ENCODE measurements at places on chromosomes 3 and 15.

GRCh38 chr3:126156468-126156867, 23.9 kb downstream of the ALDH1L1 start:
- DNase-seq: peak; percentile 19

GRCh38 chr15:68900027-68900426, 30.3 kb upstream of the SPESP1 start:
- no peak for DNase-seq

- DNase-seq: no peak
Measured at GRCh38 chr3:108940166-108940565, 13.5 kb downstream of the GUCA1C start.

DNA sequence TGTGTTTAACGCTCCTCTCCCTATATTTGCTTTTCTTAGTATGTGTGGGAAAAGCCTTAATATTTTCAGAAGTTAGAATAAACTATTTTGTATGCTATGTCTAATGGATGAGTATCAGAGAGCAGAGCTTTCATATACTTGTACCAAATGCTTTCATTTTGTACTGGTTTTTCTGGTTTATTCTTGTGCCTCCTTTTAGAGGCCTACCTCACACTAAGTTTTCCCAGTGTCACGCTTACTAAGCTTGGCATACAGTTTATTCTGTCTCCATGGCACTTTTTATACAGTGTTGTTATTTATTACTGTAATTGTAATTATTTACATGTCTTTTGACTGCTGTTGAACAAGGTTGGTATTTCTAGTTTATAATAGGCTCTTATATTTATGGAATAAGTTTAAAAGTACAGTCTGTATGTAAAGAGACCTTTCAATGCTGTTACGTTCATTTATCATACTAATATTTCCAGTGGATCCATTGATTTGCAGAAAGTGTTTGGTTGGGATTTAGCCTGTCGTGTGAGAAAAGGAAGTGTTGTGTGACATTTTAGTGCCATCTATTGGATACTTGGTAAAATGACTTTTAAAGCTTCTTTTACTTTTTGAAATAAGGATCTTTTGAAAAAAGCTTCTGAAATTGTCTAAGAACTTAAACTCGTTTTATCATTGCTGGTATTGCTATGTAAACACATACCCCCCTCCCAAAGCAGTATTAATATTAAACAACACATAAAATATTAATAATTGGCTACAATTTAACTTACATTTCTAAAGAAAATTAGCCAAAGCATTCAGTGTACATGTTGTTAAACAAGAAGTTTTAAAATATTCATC, 5.2 kb upstream of the EBLN2 start:
- DNase-seq: peak; percentile 63

GRCh38 chr3:119762876-119763275, 19.0 kb upstream of the NR1I2 start:
- no peak for DNase-seq

DNA sequence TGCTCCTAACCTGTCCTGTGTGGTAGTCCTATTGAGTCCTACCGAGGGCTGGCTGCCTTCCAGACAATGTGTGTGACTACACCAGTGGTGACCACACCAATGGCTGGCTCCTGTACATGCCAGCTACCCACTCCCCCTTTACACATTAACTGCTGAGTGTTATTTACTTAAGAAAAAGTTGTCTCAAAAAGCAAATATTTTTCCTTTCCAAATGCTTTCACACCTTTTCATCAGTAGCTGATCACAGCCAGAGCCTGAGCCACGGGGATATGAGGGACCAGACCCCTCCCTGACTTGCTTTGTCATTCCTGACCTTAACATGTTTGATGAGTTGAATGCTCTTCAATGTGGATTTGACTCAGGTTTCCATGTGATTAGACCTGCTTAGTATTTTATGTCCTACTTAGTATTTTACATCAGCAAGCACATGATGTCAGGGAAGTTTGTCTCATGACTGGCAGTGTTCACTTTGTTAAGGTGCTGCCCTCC, 29.6 kb upstream of the GREM1 start:
- DNase-seq: peak; percentile 99

DNA sequence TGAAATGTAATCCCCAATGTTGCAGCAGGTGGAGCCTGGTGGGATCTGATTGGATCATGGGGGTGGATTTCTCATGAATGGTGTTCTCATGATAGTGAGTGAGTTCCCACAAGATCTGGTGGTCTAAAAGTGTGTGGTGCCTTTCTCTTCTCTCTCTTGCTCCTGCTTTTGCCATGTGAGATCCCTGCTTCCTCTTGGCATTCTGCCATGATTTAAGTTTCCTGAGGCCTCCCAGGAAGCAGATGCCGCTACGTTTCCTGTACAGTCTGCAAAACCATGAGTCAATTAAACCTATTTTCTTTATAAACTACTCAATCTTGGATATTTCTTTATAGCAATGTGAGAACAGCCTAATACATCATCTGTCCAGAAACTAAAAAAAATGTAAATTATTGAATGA, 298.3 kb downstream of the MEX3B start:
- DNase-seq: peak; percentile 69

DNA sequence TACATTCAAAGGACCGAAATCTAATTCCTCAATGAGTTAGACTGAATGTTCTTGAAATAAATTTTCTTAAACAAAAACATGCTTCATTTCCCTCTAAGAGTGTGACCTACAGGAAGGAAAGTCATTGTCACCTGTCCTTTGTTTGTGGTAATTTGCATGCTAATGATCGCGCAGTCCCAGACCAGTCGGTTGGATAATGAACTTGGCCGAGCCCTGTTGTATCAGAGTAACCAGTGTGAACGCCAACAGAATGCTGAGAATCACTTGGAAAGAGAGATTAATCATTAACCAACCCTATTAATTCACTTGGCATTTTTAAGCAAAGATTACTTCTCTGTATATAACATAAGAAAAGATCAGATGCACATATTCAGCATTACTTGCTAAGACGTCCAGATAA, 8.1 kb upstream of the ARNT2 start:
- no peak for DNase-seq

- no peak for DNase-seq
Measured at GRCh38 chr3:70112751-70113150, 113.2 kb downstream of the SAMMSON start.

- peak; percentile 79 for DNase-seq
Measured at GRCh38 chr3:9397906-9398699, 688 bp downstream of the SETD5 start.

GRCh38 chr3:73110530-73110929, 49.1 kb downstream of the EBLN2 start:
- DNase-seq: no peak

- DNase-seq: no peak
Measured at GRCh38 chr3:150388498-150389418, 19.3 kb upstream of the TSC22D2 start.

DNA sequence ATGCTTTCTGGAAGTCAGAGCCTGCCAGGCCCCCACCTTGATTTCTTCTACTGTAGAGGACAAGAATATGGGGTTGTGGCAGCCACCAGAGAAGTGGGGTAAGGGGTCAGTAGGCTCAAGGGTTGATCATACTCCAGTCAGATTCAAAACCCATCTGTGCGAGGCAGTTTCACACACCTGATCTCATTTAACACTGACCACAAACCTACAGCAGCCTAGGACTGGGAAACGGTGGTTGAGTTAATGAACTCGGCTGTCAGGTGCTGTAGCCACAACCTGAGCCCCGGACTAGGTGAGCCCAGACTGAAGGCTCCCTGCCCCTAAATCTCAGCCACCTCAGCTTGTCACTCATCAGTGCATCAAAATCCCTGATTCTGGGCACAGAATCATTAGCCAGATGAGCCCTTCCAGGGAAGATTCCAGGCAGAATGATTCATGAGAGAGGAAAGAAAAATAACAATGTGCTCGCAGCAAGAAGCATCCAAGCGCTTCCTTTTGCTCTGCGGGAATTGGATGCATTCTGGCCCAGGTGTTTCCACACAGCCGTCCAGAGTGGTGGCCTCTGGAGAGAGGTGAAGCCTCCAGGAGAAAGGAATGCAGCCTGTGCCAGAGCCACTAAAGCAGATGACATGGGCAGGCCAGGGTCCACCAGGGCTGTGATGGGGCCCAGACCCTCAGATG, 102.1 kb downstream of the SRGAP3 start:
- no peak for DNase-seq

GRCh38 chr3:120393243-120393642, 44.1 kb upstream of the LRRC58 start:
- DNase-seq: no peak

GRCh38 chr3:94285872-94286271, 223.0 kb downstream of the NSUN3 start:
- DNase-seq: peak; percentile 44

DNA sequence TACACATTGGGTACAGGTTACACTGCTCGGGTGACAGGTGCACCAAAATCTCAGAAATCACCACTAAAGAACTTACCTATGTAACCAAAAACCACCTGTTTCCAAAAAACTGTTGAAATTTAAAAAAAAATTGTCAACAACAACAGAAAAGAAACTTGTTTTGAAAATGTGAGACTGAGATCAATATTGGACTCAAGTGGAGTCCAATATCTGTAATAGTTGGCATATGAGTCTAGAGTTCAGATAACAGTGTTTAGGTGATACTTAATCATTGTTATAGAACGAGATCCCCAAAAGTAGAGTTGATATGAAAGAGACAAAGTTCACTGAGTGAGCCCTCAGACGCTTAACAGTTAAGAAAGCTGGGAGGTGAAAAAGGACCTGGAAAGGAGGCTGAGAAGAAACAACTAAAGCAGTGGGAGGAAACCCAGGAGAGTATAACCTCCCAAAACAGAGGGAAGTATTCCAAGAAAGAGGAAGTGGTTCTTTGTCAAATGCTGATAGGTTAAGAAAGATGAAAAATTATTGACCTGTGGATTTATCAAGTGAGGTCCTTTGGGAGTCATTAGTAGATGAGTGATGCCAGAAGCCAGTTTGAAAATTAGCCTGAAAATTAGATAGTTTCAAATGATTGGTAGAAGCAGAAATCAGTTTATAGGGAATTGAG, 388.6 kb upstream of the DPH6 start:
- DNase-seq: no peak

DNA sequence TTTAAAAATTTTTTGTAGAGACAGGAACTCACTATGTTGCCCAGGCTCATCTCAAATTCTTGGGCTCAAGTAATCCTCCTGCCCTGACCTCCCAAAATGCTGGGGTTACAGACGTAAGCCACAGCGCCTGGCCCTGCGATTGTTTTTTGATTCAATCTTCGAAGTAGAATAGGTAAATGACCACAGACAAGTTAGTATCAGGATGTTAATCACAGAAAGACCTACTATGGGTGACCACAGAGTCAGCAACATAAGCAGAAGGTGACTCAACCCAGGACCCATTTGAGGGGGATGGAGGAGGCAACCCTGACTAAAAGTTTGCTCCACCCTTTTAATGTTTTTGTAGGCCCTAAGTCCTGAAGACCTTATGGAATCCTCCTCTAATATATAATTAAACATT, 10.0 kb upstream of the USP3 start:
- no peak for DNase-seq

DNA sequence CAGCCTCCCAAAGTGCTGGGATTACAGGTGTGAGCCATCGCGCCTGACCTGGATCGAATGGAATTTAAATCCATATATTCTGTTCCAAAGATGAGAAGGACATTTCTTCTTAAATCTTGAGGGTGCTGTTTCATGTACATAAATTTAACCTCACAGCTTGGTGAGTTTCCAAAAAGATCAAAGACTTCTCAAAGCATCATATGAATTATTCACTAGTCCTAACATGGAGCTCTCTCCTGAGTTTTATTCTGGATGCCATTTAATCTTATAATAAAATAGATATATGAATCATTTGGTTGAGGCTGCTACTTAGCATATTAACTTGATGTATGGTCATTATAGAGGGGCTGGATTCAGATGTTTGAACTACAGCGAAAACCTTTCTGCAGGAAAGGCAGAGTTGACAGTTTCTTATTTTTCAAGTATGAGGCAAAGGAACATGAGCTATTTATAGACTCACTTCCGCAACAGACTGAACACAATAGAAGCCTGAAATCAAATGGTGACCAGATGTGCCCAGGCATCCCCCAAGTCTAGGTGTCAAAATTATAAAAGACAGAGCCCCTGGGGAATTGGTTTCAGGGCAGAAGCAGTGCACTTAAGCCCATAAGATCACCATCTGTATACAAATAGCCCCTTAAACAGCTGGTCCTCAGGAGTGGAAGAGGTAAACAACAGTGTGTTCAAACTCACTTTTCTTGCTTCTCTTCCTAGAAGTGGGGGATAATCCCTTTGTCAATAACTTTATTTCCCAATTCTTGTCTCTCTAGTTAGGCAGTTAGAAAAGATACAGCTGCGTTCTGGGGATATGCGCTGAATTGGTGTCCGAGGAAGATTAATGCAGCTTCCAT, 29.7 kb downstream of the STARD9 start:
- peak; percentile 86 for DNase-seq

GRCh38 chr3:8206971-8207617, 294.5 kb upstream of the LMCD1 start:
- DNase-seq: no peak

- peak; percentile 74 for DNase-seq
Measured at GRCh38 chr3:59313365-59313764, 263.5 kb upstream of the CFAP20DC start.

- DNase-seq: no peak
Measured at GRCh38 chr3:13844911-13845310, 35.0 kb downstream of the WNT7A start.

- DNase-seq: no peak
Measured at GRCh38 chr3:130529486-130530215, 12.7 kb downstream of the COL6A6 start.

Data from NCI-H69 (cell line).